Mesenteric fat pad (tissue), 1 donor: ENCODE measurements at places on chromosomes 5 and 9.

DNA sequence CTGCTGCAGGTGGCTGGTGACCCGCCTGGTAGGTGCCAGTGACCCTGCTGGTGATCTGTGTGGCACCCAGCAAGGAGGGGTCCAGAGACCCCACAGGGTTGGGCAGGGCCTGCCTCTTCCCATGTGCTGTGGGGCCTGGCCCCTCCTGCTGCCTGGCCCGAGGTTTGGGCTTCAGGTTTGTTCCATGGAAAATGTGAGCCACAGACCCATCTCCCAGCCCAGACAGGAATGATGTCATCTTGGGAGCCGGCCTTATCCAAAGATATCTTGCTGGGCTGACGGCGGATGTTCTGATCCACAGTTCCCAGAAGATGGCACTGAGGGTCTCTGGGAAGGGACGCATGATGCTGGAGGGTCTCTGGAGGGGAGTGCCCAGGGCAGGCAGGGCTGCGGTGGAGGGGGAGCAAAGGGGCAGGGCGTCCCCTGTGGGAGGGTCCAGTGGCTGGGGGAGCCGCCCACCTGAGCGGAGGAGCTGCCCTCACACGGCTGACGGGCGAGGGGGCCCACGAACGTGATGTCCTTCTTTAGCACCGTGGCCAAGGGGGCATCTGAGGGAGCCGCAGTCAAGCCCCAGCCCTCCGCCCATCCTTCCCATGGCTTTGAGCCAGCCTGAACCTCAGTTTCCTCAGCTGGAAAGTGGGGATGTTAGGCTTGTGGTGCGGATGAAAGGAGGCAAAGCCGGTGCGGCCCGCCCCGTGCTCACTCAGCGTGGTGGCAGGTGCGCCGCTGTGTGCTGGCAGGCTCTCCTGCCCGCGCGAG is 68.1 kb downstream of the COL5A1 start:
- DNase-seq = no peak

GRCh38 chr9:87198716-87199115 is 251.4 kb upstream of the GAS1 start:
- DNase-seq = no peak

DNA sequence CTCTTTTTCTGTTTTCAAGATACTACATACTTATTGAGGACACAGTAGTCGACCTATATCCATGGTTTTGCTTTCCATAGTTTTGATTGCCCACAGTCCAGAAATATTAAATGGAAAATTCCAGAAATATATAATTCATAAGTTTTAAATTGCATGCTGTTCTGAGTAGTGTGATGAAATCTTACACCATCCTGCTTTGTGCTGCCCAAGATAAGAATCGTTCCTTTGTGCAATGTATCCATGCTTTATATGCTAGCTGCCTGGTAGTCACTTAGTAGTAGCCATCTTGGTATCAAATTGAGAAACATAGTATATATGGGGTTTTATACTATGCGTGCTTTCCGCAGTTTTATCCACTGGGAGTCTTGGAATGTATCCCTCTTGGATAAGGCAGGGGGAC is 59.0 kb downstream of the CWC27 start:
- DNase-seq = no peak

- peak; percentile 90 for DNase-seq
Measured at GRCh38 chr5:1542781-1543180, 19.0 kb upstream of the LPCAT1 start.

- no peak for DNase-seq
Measured at GRCh38 chr9:89312222-89312571, 1.2 kb downstream of the CKS2 start.

GRCh38 chr9:135769489-135770202 is 67.7 kb downstream of the KCNT1 start:
- no peak for DNase-seq

DNA sequence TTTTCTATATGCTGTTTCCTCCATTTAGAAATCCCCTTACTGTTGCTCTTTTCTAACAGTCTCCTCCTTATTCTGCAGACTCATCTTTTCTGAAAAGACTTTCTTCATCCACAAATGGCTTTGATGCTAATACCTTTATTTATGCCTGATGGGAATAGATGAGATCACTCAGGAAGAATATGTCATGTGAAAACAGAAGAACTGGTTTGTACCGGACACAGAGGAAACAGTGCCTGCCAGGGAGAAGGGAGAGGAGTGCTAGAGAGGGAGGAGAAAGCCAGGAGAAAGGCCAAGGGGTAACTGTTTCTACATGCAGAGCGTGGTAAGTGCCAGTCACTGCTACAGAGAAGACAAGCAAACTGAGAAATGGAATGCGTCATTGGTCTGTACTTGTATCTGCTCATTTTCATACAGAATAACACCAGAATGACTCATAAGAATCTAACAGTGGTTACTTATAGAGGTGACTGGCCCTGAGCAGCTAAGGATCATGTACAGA is 45.9 kb upstream of the PJA2 start:
- DNase-seq = no peak

DNA sequence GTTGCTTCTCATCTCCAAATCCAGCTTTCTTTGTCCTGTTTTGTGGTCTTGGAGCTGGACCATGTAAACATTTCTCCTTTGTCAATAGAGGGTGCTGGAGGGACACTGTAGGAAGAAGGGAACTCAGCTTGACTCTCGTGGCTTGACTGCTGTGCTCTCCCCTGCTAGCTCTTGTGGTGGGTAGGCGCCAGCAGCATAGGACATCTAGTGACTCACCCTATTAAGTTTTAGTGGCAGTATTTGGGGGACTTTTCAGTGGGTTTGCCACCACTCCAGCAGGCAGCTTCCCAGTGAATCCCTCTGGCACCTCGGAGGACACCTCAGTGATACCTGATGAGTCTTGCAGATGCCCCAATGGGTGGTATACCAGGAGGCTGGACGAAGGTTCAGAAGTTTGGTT is 97.8 kb downstream of the TSSK1B start:
- no peak for DNase-seq

DNA sequence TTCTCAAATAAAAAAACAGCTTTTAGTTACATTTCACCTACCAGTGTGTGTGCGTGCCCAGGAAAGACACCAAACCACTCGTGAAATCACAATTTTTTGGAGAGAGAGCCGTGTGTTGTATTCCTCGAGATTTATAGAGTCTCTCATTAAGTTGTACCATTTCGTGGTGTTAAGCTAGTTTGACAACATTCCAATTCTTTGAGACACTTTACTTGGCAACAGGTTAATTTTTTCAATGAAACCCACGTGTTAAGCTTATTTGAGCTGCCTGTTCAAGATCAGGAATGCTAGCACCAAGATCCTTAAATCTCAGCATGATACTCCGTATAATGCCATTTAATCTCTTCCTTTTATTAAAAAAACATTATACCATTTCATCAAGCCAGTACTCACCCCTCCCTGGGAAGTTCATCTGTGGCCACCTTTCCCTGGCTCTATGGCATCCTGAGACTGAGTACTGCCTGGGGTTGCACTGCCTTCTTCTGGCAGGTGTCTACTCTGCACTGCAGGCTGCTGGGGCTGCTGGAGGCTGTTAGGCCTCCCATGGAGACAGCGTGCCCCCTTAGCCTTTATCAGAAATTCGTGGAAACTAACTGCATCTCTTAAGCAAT is 143.7 kb downstream of the ARHGAP26 start:
- no peak for DNase-seq

DNA sequence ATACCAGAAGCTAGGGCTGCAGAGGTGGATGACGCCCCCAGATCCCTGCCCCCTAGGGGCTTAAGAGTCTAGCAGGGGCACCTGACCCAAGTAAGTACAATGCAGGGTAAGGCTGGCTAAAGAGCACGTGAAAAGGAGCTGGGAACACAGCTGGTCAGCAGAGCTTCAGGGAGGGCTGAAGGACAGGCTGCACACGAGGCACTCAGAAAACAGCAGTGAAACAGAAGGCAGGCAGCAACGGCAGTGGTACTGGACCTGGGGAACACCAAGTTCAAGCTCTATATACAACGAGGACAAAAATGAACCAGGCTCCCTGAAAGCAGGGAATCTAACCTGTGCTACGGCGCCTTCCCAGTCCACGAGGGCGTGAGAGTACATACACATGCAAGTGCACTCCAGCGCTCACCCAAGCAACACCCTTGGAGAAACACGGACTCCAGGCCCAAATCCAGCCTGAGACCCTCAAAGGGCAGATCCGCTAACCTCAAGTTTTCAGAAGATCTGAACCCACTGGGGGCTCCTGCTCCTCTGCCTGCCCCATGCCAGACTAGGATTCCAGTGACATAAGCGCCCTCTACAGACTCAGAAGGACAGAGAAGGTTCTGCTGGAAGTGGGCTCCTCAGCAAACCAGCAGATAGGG is 57.4 kb downstream of the PSMB7 start:
- DNase-seq = no peak

GRCh38 chr5:90386099-90386710 is 23.4 kb downstream of the CETN3 start:
- DNase-seq = no peak

DNA sequence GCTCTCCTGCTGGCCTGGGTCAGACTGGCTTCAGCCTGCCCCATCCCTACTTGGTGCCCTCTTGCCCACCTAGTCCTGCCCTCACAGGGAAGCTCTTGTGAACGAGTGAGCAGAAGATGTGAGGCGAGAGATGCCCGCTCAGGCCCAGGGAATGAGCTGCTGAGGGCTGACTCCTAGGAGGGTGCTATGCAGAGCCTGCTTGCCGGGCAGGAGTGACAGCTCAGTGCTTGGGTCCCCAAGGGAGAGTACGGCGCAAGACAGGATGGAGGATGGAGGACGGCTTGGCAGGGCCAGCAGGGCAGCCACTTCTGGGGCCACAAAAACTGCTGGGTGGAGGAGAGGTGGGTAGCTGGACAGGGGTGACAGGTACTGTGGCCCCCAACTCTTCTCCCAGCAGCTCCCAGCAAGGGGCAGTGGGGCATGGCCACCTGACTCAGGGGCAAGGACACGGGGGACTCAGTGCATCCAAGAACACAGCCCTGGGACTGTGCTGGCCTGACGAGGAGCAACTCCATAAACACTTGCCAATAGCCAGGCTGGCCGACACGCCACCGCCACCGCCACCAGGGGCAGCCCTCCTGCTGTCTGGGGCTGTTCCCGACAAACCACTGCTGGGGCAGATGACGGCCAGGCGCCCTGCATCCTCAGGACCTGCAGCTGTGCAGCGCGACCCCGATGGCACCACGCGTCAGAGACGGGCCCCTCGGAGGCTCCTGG is 55.6 kb upstream of the UBAC1 start:
- peak; percentile 79 for DNase-seq

DNA sequence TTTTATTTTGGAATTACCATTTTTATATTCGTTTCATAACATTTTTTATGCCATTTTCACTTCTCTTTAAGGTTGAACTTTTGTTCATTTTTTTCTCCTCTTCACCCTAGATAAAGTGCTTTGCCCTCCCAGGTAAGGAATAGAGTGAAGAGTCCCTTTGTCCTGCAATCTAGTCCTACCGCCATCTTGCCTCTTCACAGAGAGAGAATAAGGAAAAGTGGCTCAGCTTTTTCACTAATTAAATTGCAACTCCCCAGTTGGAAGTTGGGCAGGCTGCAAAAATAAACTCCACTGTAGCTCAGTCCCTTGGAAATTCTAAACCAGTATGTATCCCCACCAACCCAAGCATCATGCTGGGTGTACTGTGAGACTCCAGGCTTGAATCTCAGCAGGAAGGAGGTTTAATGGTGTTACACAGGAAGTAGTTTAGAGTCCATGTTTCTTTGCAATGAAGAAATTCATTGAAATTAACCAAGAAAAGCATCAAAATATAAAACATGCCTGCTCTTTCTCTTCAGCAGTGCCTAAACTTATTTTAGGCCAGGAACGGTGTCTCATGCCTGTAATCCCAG is 60.3 kb upstream of the PCSK1 start:
- DNase-seq = no peak

- DNase-seq = no peak
Measured at GRCh38 chr5:55484531-55484930, 50.2 kb downstream of the PLPP1 start.

- no peak for DNase-seq
Measured at GRCh38 chr9:79300068-79300467, 271.7 kb upstream of the TLE4 start.

- no peak for DNase-seq
Measured at GRCh38 chr9:86099701-86100364, 475 bp upstream of the GOLM1 start.

- no peak for DNase-seq
Measured at GRCh38 chr9:104826911-104827310, 63.0 kb downstream of the NIPSNAP3B start.

DNA sequence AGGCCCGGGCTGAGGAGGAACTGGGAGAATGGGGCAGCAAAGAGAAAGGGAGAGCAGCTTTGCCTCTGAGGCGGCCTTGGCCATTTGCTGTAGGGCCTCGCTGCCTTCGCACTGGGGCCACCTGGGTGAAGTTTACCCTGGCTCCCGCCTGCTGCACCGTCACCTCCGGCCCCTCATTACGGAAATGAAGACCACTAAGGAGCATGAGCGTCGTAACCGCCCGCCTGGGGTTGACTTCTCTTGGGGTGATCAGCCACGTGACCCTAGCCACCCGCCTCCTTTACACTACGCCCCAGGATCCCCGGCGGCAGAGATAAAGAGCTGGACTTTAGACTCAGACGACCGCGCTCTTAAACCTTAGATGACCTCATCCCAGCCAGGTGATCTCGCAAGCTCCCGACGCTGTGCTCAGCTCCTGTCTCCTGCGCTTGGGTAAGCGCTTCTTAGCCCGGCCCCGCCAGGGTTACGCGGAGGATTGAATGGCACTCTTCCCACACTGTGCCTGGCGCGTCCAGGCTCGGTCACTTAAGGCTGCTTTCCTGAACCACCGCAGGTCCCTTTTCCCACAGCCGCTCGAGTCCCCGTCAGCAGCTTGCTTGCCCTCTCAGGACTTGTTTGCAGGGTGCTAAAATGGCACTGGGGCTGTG is 107.9 kb upstream of the LARP1 start:
- DNase-seq = peak; percentile 59

GRCh38 chr5:137316346-137316736 is 182.8 kb downstream of the SPOCK1 start:
- DNase-seq = no peak

DNA sequence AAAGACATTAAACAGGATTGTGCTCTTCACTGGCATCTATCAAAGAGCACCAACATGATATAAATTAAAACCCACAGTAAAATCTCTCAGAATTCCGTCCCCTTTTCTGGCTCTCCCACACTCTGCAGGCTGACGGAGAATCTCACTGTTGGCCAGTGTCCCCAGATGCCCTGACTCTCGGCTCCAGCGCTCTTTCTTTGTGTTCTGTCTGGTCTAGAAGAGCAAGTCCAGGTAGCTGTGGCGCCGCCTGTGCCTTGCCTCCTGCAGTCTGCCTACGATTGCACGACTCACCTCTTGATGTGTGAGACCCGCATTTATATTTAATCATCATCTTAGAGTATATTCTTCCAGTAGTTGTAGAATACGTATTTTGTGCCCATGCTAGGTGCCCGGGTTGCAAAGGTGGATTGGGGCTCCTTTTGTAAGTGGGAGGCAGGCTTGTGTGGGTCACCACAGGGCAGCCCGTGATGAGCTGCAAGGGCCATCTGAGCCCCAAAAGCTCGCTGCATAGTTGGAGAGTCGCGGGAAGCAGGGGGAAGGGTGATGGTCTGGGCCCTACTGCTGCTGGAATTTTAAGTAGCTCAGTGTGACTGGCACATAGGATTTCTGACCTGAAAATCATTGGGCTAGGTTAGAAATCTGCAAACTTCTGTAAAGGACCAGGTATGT is 55.6 kb downstream of the EHMT1 start:
- DNase-seq = no peak
